ENCODE measurements at places on chromosomes 5 and 9.

DNA sequence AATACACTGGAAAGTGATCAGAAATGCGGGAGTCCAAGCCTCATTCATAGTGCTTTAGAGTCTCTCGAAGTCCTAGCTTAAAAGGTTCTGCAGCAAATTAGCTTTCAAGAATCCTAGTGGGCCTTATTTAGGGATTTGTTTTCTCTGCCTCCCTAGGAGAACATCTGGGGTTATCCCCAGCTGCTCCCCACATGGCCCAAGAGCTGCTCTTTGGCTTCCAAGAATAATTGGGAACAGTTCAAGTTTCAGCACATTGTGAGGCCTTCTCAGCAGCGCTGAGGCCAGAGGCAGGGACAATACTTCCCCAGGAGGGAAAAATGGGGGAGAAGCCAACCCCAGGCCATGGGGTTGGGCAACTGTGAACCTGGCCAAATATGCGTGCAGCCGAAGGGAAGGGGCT lies 108.7 kb downstream of the LIFR start:
- no peak for DNase-seq

DNA sequence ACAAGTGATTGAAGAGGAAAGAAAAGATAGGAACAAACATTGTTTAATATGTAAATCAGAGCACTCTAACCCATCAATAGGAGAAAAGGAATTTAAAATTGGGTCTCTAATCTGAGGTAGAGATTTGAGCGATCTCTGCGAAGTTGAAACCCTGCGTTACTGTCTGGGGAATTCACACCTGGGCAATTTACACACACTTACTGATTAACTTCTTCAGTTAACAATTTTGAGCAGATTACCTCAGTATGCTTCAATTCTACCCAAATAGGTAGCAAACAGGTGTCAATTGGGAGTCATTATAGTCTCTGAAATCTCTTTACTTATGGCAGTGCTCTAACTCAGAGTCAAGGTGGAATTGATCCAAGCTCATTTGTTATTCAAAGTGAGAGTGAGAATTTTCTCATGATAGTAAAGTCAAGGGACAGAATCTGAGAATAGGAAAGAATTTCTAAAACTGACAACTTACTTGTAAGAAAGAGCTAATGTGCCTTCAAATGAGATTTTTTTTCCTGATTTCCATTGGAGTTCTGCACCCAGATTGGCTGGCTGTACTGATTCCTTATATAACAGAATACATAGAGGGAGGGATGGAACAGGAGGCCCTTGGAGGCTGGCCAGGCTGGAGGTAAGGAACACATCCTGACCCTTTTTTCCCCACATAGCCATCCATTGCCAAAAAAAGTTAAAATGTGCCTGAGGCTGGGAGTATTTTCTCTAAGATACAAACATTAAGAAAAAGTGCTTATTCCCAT lies 27.1 kb upstream of the IFNA14 start:
- no peak for DNase-seq

DNA sequence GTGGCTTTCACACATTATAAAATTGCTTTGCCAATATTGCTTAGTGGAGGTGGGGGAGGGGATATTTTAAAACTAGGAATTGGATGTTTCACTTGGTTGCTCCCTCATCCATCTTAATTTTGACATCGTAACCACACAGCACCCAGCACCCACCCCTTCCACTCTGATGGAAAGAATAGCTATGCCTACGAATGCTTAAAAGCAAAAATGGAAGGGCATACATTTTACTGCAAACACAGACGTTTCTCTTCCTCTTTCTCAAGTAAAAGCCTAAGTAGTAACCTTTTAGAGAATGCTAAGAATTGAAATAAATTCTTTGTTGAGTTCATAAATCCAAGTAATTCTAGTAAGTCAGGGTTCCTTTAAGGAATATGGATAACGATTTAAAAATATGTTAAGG lies 69.9 kb downstream of the JAKMIP2 start:
- no peak for DNase-seq

DNA sequence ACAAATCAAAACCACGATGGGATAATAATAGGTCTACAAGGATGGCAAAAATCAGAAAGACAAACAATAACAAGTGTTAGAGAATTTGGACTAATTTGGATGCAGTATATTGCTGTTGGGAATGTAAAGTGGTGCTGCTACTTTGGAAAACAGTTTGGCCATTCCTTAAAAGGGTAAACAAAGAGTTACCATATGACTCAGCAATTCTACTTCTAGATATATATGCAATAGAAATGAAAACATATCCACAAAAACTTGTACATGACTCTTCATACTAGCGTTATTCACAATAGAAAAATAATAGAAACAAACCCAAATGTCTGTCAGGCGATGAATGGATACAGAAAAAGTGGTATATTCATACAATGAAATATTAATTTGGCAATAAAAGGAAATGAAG lies 58.3 kb downstream of the JAK2 start:
- no peak for DNase-seq

GRCh38 chr5:115811406-115811805 lies 5.1 kb downstream of the CDO1 start:
- no peak for DNase-seq

- DNase-seq, result no peak
Observed at GRCh38 chr9:97562542-97562941, 61.1 kb downstream of the TMOD1 start.

- DNase-seq, result no peak
Observed at GRCh38 chr9:105073147-105073546, 145.2 kb upstream of the ABCA1 start.

DNA sequence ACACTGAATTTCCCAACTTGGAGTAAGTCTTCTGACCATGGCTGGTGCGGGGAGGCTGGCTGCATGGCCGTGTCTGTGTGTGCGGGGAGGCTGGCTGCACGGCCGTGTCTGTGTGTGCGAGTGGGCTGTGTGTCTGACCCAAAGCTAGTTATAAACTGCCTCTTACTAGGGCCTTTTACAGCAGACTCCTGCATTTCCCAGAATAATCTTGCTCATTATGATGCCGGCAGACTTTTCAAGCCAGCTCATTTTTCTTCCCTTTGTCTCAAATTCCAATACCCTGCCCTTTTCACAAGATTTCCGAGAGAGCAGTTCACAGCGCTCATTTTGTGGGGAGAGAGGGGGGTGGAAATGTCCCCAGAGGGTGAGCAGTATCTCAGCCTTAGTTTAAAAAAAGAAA lies 470.7 kb upstream of the BRINP1 start:
- no peak for DNase-seq

DNA sequence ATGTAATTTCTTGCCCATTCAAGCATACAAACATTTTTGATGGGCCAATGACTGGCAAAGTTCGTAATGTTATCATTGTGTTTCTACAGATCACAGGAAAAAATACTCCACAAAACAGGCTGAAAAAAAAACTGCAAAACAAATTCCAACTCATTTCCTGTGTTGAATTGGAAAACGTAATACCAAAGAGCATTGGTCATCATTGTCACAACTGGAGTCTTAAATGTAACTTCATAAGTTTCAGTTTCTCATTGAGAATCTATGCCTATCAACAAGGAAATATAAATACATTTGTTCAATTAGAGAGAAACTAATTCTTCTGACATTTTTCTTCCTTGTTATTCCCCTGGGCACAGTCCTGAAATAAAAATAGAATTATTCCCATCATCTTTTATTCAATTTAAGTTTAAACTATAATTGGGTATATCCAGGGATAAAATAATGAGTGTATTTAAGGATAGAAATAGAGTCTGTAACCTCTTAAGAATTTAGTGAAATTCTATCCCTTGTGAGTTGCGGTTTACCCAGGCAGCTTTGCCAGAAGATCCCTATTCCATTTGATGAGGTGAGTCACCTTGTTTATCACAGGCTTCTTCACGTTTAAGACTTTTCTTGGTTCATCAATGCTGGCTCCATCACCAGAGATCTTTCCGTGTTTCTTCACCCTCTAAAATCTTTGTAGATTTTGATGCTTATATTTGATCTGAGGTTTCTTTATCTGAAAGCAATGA lies 112.7 kb upstream of the ITGA1 start:
- DNase-seq, result no peak

DNA sequence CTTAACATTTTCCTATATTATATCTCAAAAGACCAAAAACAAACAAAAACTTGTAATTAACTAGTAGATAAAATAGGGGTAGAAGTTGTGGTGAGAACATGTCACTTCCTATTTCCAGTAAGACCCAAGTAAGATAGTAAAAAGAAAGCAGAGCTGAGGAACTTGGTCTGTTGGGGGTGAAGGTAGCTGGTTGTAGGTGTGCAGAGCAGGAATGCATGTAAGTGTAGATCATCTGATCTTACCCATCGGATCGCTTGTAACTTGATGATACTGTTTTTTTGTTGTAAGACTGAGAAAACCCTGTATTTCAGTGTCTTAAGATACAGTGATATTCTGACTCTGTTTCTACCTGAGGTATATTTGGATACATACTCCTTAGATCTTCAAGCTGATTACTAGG lies 5.7 kb downstream of the SRP19 start:
- no peak for DNase-seq

- no peak for DNase-seq
Observed at GRCh38 chr5:151092762-151093161, 11.9 kb upstream of the TNIP1 start.

DNA sequence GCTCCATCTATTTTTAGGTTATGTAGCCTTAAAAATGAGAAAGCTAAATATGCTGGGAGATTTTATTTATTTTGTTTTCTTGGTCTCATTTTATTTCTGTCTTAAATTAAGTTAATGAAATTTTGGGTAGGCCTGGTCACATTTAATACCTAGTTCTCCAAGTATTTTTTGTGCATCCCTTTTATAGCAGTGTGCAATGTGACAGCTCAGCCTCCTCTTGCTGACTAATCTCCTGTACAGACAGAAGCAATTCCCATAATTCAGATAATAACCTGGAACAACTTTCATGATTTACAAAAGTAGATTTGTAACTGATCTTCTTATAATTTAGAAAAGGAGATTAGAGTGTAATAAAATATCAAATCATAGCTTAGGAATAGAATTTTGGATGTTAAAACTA lies 403.9 kb downstream of the ADGRV1 start:
- DNase-seq, result peak; percentile 67

GRCh38 chr9:28927691-28928090 lies 1354.4 kb upstream of the C9orf72 start:
- DNase-seq, result no peak

DNA sequence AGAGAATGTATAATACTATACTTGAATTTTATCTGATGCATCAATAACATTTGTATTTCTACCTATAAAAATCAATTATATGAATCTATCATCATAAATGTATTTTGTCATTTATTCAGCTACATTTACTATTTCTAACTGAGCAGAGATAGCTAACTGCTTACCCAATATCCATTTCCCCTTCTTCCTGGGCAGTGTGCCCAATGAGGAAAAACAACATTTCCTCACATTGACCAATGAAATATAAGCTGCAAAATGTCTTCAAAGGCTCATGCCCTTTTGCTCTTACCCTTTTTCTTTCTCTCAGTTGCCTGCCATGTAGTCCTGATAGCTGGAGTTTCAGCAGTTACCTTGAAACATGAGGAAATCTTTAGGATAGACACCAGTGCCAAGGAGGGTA lies 385.8 kb upstream of the PCSK5 start:
- no peak for DNase-seq

DNA sequence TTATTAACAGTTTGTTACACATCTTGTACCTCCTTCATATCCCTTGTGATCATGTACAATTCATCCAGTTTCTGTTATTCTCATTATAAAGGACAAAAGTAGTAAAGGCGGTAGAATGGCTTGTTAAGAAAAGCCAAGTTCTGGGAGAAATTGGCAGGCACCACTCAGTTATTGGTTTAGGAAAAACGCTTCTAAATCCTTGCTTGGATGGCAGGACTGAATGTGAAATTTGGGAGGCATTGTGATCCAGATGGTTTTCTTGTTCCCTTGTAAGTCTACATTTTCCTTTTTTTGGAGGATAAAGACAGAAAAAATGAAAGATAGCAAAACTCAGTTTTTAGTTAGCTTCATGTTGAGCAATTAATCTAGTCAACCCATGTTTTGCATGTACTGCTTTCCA lies 130.2 kb downstream of the MAT2B start:
- DNase-seq, result no peak

GRCh38 chr5:128409166-128409800 lies 128.8 kb downstream of the FBN2 start:
- DNase-seq, result no peak

DNA sequence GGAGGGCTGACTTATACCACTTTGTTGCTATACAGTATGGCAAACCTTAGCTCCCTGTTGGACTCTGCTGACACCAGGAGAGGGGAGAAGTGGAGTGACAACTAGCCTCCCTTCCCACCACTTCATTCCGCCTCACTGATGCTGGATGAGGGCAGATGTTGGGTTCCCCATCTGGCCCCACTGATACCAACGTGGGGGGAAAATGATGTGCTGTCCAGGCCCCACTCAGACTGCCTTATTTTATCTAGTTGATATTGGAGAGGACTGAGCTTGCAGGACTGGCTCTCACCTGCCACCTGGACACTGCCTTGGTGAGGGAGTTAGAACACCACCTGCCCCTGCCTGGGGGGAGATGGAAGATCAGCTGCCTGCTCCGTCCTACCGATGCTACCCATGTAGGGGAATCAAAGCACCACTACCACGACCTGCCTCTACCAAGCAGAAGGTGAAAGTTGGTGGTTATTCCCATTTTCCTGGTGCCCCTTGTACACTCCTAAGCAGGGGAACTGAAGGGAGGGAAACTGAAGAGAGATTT lies 292.1 kb downstream of the GADD45G start:
- DNase-seq, result no peak

DNA sequence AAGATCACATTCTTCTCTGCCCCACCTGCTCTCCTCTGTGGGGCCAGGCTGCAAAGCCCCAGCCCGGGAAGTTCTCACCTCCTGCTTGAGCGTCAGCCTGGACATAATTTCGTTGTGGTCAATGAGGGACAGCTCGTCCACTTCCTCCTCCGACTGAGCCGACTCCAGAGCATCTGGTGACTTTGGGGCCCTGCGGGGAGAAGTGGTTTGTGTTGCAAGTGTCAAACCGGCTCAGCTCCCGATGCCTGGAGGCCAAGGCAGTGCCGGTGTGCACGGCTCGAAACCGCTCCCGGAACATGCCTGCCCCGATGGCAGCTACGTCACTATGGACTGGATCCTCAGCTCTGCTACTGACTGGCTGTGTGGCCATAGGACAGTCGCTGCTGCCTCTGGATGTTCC lies 52.8 kb downstream of the PRRT1B start:
- DNase-seq, result no peak

DNA sequence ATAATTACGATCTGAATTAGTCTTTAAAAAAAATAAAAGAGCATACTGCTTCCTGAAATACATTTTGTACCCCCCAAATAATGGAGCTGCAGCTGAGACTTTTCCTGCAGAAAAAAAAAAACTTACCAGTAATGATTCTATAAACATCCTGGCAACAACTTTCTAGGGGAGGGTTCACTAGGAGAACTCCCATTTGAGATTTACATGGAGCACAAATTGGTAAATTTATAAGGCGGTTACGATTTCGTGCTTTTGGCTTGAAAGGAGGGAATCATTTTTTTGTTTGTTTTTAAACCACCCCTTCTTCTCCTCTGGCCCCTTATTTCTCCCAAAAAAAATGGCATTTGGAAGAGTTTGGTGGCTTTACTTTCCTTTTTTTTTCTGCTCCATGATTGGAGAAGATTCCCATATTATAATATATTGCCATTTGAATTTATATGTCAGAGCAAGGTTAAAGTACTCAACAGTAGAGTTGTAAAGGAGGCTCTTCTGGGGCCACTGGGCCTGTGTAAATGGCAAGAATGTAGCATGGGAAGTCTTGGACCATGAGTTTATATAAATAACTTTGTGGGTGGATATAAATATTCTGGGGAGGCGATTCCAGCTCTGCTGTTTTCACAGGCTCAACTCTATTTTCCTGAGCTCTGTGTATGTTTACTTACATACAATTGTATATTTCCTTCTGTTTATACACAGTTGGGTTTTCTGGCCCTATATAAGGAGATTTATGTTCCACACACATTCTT lies 159.9 kb downstream of the CSNK1G3 start:
- no peak for DNase-seq

GRCh38 chr5:147874910-147875367 lies 3.6 kb upstream of the SCGB3A2 start:
- DNase-seq, result no peak
